ENCODE measurements at places on chromosomes 5 and 9. TPM values are rescaled to one million over a fixed set of nuclear protein-coding genes. Genes with fewer than 3 reads are reported as not detected.

GRCh38 chr5:56612759-56613158 is 202.6 kb upstream of the MAP3K1 start:
- DNase-seq: no peak

DNA sequence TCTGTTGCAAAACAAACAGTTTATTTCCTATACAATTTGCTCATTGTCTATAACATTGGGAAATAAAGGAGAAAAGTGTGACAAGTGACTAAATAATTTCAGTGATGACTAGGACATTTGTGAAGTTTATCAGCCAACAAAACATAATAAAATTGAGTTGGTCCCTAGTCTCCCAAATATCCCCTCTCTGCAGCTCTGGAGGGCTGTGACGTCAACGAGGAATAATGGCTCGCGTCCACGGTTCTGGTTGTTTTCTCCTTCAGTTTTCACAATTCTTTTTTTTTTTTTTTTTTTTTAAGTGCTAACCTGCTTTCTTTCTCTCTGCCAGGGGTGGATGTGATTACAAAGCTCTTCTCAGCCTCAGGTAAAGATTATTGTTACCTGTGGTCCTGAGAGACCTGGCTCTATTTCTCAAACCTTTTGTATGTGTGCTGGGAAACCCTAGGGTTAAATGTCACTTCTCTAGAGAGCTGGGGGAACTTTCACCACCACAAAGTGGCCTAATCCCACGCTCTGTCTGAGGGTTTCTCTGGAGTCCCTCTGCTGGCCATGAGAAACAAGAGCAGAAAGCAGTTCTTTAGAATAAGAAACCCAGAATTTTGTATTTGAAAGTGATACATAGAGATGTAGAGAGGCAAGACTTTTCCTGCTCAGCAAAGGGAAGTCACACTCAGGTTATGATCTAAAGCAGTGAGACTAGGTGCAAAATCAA is 36.2 kb upstream of the ANKRD55 start:
- DNase-seq: no peak

DNA sequence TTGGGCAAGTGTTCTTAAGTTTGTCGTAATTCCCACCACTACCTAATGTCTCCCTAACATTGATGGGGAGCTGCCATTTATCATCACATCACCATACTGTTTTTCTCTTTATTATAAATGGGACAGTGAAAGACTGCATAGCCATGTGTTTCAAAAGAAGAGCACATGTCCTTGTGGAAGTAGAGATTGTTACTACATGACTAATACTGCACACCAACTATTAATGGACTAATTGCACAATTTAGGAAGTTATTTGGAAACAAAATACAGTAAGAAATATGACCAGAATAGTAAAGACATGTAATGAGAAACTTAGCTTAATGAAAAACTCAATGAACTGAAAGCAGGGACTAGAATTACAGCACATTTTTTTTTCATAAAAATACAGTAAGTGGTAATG is 12.0 kb upstream of the ELOVL7 start:
- DNase-seq: no peak

Gene PCDHGA9
- total RNA-seq: 1.9 TPM

Gene SLC22A4
- total RNA-seq: 1.4 TPM

Gene SLC4A9
- not detected for total RNA-seq

All from osteocyte (in vitro differentiated cells).